ENCODE measurements at places on chromosomes 7 and 10.

- DNase-seq, result no peak
Observed at GRCh38 chr7:97847791-97848190, 24.4 kb downstream of the ASNS start.

GRCh38 chr7:147153571-147153970 is 1037.0 kb downstream of the CNTNAP2 start:
- no peak for DNase-seq

DNA sequence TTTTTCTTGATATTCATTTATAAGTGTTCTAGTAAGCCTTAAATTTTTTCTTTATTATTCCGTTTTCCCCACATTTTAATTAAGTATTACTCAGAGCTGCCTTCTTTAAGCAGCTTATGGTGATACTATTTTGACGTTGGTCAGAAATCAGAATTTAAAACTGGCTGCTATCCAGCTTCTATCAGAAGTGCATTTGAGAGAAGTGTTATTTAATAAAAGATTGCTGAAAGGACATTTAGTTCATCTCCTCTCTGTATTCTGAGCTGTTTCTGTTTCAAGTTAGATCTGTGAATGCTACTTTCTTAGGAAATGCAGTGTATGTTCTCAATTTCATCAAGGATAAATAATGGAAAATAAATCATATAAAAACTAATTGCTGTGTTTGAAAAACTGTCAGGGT is 17.4 kb downstream of the KLHL7 start:
- no peak for DNase-seq

DNA sequence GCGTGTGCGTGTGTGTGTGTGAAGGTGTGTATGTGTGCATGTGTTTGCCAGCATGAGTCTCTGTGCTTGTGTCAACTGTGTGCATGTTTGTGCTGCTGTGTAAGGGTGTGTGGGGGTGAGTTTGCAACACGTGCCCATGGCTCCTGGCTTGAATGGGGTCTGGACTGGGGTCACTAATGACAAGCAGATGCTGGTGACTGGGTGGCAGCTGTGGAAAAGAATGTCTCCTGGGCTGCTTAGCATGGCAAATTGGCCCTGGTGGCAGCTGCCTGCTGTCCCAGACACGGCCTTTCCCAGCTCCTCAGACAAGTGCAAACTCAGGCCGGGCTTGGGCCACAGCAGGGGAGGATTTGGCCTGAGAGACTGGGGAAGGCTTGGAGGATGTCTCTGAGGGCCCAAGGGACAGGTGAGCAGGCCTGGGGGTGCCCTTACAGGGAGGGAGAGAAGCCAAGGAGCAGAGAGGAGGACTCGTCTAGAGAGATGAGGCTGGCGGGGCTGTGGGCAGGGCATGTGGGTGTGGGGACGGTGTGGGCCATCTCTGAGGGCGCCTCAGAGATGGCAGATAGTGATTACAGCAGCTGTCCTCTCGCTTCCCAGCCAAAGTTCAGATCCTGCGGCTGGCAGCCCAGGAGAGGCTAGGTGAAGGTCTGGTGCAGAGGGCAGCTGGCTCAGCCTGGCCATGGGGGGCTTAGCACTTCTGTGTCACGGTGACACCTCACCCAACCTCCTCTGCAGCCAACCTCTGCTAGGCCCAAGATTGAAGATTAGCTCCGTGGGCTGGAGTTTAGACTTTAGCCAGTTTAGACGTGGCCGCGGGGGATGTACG is 1.5 kb downstream of the AQP1 start:
- DNase-seq, result no peak

GRCh38 chr7:47962262-47962661 is 14.0 kb upstream of the PKD1L1 start:
- no peak for DNase-seq

GRCh38 chr10:103470761-103471653 is 8.0 kb downstream of the CALHM3 start:
- DNase-seq, result peak; percentile 71

DNA sequence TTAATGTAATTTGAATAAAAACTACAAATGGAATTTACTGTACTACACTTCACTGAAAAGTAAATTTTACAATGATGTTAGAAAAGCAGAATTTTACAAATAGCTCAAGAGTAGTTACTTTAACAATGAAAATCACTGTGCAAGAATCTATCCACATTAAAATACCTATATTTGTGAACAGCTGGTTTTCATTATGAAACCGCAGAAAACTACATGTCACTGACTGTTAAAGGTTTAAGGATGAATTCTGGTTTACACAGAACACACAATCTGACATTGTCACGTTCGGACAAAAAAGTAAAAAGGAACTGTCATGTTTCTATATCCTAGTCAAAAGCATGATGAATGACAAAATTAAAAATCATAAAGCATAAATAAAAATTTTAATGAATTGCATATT is 415.3 kb upstream of the PRKCQ start:
- no peak for DNase-seq

DNA sequence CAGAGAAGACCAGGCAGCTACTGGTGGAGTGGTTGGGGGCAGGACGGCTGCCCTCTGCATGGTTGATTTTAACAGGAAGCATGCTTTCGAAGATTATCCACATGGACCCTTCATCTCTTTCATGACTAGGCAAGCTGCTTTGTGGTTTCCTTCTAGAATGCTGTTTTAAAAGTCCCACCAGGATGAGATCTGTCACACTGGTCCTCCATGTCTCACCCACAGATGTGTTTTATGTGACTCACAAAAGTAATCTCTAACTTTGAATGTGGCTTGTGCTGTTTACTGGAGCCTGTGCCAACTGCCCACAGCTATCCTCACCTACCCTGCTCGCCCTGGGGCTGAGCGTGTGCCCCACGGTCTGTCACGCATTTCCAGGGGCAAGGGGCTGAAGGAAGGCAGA is 188.8 kb downstream of the GFRA1 start:
- no peak for DNase-seq
